ENCODE measurements at places on chromosomes 1 and 21. TPM values are rescaled to one million over a fixed set of nuclear protein-coding genes. Genes with fewer than 3 reads are reported as not detected.

DNA sequence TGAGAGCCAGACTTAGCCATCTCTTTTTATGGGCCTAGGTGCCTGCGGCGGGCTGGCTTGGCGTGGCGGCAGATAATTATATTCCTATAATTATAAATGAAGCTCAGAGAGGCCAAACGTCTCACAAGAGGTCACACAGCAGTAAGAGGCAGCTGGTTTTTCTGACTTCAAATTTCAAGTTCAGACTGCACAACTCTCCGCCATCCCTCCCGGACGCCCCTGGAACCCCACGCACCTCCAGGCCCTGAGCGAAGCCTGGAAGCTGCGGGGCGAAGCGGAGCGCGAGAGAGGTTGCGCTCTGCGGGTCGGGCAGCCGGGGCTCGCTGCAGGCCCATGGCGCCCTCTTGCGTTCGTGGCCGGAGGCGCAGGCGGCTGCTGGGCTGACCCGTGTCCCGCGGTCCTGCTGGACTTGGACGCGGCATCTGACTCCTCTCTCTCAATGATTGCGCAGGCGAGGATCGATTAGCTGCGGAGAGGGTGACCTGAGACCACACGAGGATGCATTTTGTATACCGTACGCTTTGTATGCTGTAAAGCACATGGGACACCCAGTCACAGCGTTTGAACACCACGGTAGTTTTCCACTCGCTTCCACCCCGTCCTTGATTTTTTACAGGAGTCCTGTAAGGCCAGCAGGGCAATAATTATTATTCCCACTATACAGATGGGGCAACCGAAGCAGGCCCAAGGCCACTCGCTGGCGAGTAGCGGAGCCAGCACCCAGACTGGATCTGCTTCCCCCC lies 272.7 kb downstream of the FOXD2 start:
- H3K4me1 ChIP-seq, result peaks cover 13% of the 10 kb centered on the region
- H3K36me3 ChIP-seq, result no peaks in the 10 kb centered on the region
- peaks cover 97% of the 10 kb centered on the region for H3K27me3 ChIP-seq
- no peak overlapping the region for H3K27ac ChIP-seq
- DNase-seq, result peak; percentile 57

GRCh38 chr1:199279872-199280645 lies 641.2 kb downstream of the PTPRC start:
- H3K36me3 ChIP-seq, result no peaks in the 10 kb centered on the region
- no peak overlapping the region for H3K4me3 ChIP-seq
- no peak for DNase-seq
- no peaks in the 10 kb centered on the region for H3K4me1 ChIP-seq
- no peak overlapping the region for H3K27ac ChIP-seq
- H3K27me3 ChIP-seq, result no peaks in the 10 kb centered on the region

GRCh38 chr1:199743227-199743626 lies 284.3 kb upstream of the NR5A2 start:
- no peak for DNase-seq
- no peak overlapping the region for H3K4me3 ChIP-seq
- no peaks in the 10 kb centered on the region for H3K36me3 ChIP-seq
- peaks cover 8% of the 10 kb centered on the region for H3K4me1 ChIP-seq
- no peak overlapping the region for H3K27ac ChIP-seq

DNA sequence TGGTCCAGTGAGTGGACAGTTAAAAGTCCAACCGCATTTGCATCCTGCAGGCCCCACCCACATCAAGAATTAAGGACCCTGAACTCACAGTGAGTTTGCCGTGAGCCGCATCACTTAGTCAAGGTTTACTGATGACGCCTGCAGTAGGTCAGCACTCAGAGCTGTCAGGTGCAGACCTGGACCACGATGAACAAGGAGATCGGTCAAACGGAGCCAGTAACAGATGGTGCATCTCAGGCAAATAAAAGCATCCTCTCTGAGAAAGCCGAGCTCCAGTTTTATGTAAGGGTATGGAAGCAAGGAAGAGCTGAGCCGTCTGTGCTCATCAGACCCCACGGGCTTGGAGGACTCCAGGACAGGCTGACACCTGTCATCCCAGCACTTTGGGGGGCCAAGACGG lies 4.5 kb downstream of the PRDM15 start:
- H3K27me3 ChIP-seq, result no peaks in the 10 kb centered on the region
- no peak overlapping the region for H3K27ac ChIP-seq
- H3K4me3 ChIP-seq, result no peak overlapping the region
- H3K4me1 ChIP-seq, result peaks cover 8% of the 10 kb centered on the region
- no peak for DNase-seq

DNA sequence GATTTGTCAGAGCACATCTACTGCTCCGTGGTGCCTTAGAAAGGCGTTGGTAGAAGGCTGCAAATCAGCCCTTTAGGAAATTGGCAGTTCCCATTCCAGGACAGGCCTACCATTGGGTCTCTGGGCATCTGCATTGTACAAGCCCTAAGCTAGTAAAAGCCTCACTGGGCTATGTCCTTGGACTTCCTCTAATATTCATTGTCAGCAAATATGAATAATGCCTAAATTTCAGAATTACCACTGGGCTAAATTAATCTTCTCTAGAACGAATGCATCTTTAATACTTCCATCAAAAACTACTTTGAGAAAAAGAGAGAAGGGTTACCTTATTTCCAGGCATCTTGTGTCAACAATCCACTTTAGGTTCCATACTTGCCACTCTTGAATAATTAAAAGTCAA lies 41.5 kb upstream of the ATP1A1 start:
- no peak overlapping the region for H3K27ac ChIP-seq
- peaks cover 21% of the 10 kb centered on the region for H3K4me1 ChIP-seq
- no peaks in the 10 kb centered on the region for H3K36me3 ChIP-seq
- H3K4me3 ChIP-seq, result no peak overlapping the region
- H3K27me3 ChIP-seq, result peaks cover 4% of the 10 kb centered on the region
- DNase-seq, result no peak

Gene SELENOF
- 148 TPM for total RNA-seq

- peaks cover 20% of the 10 kb centered on the region for H3K36me3 ChIP-seq
- no peak overlapping the region for H3K4me3 ChIP-seq
- no peak for DNase-seq
- no peak overlapping the region for H3K27ac ChIP-seq
- no peaks in the 10 kb centered on the region for H3K27me3 ChIP-seq
These were observed 51.7 kb downstream of the PCNT start for GRCh38 chr21:46375560-46376230.

GRCh38 chr1:173530795-173531693 lies 53.9 kb downstream of the PRDX6 start:
- peaks cover 9% of the 10 kb centered on the region for H3K4me1 ChIP-seq
- DNase-seq, result no peak
- no peaks in the 10 kb centered on the region for H3K27me3 ChIP-seq

Gene GFI1
- 0.34 TPM for total RNA-seq

- no peaks in the 10 kb centered on the region for H3K36me3 ChIP-seq
- no peak overlapping the region for H3K4me3 ChIP-seq
- no peak for DNase-seq
- no peak overlapping the region for H3K27ac ChIP-seq
These were observed 20.9 kb downstream of the SELL start for GRCh38 chr1:169690489-169690888.

Gene LRRC71
- total RNA-seq, result 0.34 TPM

All from mesothelial cell of epicardium (in vitro differentiated cells).